Stimulated activated CD8-positive, alpha-beta memory T cell treated with anti-CD3 and anti-CD28 coated beads, Interleukin-7, amount 100 ng/mL, for 1 hour (primary cell): ENCODE measurements at places on chromosomes 3 and 15.

- no peak for DNase-seq
Measured at GRCh38 chr3:72448375-72448823, 399.8 kb downstream of the SHQ1 start.

DNA sequence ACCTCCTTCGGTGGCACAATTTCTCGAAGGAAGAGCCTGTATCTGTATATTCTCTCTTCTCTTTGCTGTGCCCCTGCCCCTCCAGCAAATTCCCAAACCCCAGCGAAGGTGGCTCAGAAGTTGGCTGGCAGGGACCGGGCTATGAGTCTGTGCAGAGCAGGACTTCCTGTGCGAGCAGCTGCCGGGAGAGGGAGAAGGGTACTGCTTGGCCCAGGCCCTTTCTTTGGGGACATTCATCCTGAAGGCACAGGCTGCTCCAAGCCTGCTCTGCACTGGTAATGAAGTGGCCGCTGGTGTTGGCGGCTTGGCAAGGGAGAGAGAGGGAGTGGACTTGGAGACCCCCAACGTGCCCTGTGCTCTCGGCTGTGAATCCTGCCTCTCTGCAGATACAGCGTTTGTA is 1.5 kb downstream of the SLC6A11 start:
- no peak for DNase-seq

- DNase-seq: no peak
Measured at GRCh38 chr3:166743481-166744134, 636.5 kb downstream of the ZBBX start.

DNA sequence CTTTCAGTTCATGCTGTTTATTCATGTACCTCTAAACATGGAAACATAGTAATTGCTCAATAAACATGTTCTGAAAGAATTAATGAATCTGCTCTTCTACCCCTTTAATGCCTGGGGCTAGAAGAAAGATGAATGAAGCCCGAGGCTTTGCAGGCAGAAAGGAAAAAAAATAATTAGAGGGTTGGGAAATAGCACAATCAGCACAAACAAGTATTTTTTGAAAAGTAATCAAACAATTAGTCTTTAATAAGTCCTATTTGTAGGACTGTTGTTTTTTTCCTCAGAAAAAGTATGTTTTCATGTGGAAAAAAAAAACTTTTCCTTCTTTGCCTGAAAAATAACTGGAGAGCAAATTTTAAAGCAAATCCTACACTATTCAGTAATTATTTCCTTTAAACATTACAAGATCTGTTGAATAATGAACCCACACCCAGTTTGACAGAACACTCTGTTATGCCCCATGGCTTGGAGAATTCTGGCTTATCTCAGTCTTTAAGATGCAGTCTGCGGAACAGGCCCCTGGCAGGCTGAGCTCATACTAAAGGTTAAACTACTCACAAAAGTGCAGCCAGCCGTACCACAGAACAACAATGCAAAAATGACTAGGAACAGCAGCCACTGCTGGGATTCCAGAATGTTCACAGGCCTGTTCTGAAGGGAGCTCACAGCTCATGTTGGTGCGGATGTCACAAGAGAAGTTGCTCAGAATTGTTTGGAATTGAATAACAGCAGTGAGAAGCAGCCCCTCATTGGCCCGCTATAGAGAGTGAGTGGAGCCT is 79.2 kb downstream of the ABI3BP start:
- no peak for DNase-seq

- no peak for DNase-seq
Measured at GRCh38 chr3:146162561-146162960, 1.6 kb upstream of the PLOD2 start.

DNA sequence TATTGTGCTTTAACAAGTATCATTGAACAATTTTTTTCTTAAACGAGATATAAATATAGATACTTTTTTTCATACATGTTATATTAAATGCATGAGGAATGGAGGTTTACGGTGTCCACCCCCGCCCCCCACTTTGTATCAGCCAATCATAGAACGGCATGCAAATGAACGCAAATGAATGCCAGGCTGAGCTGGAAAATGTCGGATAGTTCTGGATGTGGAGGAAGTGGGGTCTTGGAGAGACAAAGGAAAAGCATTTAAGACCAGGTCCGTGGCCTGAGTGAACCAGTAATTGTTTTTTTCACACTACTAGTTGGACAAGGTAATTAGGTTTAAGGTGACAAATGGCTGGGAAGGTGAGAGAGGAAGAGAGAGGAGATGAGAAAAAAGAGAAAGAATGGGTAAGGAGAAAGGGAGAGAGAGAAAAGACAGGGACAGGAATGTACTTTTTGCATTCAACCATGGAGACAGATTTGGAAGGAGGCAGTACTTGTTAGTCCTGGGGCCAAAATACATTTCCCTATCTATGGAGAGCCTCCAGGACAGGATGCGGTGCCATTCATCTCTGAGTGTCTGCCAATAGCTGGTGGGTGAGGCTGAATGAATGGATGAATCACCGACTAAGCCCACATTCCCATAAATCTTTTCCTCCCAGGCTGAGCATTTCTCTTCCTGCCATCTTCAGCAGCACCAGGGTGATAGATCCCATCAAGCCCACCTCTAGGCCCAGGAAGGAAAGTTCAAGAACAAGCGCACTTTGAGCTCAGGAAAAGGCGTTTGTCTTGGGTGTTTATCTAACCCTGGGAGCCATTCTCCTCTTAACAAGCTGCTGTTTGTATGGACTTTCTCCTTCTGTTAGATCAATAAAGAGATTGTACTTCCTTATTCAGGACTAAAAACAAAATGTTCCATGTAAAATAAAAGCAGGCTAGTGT is 1.4 kb upstream of the RAD18 start:
- no peak for DNase-seq

- no peak for DNase-seq
Measured at GRCh38 chr15:96123630-96124187, 206.8 kb upstream of the NR2F2 start.

DNA sequence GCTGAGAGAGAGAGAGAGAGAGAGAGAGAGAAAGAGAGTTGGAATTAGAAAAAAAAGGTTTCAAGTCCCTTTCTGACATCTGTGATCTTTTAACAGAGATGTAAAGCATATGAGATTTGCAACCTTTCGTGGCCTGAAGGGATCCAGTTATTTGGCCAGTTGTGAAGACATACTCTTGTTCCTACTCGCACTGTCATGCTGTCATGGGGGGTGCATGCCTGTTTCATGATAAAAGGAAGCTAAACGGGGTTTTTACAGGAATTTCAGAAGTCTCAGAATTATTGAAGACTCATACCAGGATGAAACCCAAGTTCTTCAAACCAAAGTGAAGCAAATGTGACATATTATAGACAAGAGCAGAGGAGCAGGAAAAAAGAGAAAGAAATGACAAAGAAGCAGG is 342.0 kb downstream of the RORA start:
- DNase-seq: no peak

DNA sequence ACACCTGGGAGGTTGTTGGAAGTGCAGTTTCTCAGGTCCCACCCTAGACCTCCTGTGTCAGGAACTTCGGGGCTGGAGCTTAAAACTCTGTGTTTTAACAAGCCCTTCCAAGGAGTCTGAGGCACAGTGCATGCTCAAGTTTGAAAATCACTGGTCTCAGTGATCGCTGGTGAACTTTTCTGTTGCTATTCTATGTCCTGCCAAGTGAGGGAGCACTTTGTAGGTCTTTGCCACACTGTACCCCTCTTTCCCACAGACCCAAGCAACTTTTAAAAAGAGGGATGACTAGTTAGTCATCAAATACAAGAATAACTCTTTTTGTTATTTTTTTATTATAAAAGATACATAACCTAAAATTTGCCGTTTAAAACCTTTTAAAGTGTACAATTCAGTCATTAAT is 133.7 kb downstream of the AGBL1 start:
- no peak for DNase-seq

DNA sequence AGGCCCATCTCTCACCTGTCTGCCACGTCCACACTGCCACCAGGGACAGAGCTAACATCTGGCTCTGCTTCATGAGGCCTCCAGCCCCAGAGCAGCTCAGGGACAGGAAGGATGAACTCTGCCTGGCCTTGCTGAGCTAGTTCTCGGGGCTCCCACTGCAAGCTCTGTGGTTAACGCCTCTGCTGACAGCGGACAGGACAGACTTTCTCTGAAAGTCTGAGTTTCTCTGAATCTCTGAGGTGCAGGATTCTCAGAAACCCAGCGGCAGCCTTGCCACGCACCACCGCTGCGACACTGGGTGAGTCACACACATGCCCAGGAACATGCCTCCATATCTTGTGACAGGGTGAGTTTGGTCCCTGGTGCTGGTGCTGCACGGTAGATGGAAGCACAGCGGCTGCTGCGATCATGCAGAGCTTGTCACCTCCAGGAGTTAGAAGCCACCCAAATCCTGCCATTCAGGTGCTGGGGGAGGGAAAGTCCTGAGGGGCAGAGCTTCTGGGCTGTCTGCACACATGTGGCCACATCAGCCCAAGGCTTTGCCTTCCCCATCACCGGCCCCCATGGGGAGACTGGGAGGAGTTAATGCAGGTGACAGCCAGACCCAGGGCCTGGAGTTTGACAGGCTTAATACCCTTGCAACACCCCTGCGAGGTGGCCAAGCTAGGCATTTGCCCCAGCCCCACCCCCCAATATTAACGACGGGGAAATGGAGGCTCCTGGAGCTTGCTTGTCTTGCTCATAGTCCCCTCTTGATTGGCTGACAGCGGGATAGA is 267.0 kb downstream of the PLCL2 start:
- DNase-seq: peak; percentile 72

- DNase-seq: no peak
Measured at GRCh38 chr3:43290956-43291355, 4.6 kb downstream of the SNRK start.

- DNase-seq: no peak
Measured at GRCh38 chr15:37891766-37892368, 42.6 kb upstream of the TMCO5A start.

- no peak for DNase-seq
Measured at GRCh38 chr15:72112116-72112515, 5.8 kb downstream of the MYO9A start.
